Stimulated activated CD4-positive, alpha-beta T cell treated with anti-CD3 and anti-CD28 coated beads, Interleukin-1b, Interleukin-23, amount 100 ng/mL, for 1 hour (primary cell): ENCODE measurements at places on chromosomes 5 and 9.

DNA sequence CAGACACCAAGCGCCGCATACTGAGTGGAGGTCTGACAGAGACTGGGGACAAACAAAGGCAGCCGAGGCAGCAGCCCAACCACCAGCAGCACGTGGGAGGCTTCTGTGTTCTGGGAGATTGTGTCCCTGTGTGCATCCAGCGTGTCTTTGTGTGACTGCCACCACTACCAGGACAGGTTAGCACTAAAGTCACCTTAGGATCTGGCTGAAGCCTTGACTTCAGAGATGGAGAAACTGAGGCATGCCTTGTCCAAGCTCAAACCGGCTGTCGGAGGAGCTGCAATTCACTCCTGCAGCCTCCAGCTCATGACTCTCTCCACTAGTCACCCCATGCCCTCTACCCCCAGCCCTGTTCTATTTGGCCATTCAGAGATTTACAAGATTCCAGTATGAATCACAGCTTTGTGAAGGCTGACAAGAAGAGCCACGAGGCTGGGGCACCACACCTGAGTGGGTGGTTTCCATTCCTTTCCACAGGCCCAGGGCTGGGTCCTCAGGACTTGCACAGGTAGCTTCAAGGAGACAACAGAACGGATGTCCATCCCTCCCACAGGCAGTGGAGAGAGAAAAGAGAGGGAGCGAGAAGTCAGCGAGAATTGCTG lies 69.3 kb downstream of the SHB start:
- DNase-seq = no peak

GRCh38 chr5:93422652-93423280 lies 158.3 kb downstream of the NR2F1-AS1 start:
- no peak for DNase-seq

- no peak for DNase-seq
These were observed 28.5 kb upstream of the CDK5RAP2 start for GRCh38 chr9:120608421-120608820.

DNA sequence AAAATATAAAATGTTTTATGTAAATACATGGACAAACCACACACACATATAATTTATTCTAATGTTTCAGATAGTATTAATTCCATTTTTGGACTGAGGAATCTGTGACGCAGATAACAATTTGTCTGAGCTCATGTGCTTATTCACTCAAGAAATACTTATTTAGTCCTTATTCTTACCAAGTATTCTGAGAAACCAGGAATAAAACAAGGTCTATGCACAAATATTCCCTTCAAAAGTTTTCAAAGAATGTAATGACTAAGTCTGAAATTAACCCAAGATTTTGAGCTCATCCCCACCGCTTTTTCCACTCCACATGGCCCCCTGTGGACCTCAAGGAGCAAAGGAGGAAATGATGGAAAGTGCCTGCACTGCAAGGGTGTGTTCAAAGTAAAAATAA lies 1022.3 kb downstream of the EFNA5 start:
- DNase-seq = no peak

GRCh38 chr9:13122756-13123369 lies 156.6 kb downstream of the MPDZ start:
- DNase-seq = no peak

DNA sequence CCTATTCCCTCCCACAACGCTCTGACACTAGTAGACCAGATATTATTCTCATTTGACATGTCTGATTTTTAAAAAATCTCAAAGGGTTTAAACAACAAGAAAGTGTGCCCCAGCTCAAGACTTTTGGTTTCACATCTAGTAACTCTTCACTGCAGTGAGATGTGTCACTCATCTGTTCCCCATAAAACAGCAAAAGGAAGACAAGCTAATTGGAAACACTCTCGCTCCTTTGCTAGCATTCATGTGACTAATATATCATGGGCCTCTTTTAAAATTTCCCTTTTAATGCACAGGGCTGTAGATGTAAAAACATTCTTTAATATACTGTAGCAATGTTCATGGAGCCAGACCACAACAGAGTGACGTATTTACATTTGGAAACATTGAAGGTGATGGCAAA lies 372.6 kb downstream of the ZNF608 start:
- DNase-seq = no peak

GRCh38 chr9:124132671-124133147 lies 121.1 kb downstream of the LHX2 start:
- no peak for DNase-seq

DNA sequence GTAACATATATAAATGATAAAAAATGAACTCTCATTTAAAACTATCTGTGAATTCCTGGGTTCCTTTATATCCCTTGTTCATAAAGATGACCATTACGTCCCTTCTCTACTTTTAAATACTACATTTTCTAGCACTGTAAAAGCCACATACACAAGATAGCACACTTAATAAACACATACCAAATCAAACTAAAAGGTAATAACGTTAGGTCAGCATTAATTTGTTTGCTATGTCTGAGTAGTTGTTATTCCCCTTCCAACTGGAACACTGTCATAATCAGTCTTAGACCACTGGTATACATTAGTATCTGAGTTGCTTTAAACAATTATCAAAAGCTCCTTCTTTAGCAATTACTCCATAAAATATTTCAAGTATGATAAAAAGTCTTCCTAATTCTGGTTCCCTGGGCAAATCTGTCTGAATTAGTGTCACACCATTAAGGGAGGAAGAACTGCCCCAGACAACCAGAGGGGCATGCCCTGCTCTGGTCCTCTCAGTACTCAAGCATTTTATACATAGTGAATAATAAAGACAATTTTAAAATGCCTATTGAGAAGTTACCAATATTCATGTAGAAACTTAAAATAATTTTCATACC lies 98.1 kb downstream of the RAPGEF6 start:
- DNase-seq = no peak

- no peak for DNase-seq
These were observed 245.5 kb downstream of the SMARCA2 start for GRCh38 chr9:2260417-2261306.

- DNase-seq = no peak
These were observed 483 bp downstream of the FBXL7 start for GRCh38 chr5:15500325-15501001.
